Left renal cortex interstitium (tissue), 4 donors: ENCODE measurements at places on chromosomes 2 and 18.

- no peak for DNase-seq
Observed at GRCh38 chr18:63097178-63097577, 222.4 kb downstream of the BCL2 start.

DNA sequence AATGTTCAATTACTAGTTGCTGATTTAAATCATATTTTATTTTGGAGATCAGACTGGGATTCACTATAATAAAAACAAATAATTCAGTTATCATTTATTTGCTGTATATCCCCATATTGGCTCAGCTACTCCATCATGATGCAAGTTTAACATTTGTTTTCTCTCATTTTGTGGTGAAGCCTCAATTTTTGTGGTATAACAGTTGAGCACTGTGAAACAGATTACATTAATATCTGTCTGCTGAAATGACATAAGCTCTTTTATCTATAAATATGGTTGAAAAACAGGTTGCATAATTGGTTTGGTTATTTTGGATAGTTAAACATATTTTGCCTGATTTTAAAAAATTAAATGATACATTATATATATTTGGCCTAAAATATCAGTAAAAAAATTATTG lies 67.7 kb downstream of the DPP4 start:
- no peak for DNase-seq

- DNase-seq = no peak
Observed at GRCh38 chr2:238286551-238286950, 1.9 kb downstream of the PER2 start.

- no peak for DNase-seq
Observed at GRCh38 chr2:9347411-9347881, 75.9 kb downstream of the ITGB1BP1 start.

DNA sequence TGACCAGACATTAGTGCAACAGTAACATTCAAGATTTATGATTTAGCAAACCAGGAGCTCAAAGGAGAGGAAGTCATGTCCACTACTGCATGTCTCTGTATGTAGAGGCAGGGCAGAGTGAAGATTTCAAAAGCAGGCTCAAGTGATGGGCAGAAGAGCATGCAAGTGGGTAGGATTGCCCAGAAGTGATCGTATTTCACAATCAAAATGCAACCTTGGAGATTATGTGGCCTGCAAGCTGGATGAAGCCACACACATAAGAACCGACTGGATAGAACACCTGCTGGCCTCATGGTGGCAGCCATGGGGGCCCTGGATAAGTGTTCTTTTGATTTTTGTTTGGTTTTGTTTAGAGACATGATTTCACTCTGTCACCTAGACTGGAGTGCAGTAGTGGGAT lies 286.8 kb upstream of the RAB12 start:
- DNase-seq = no peak

DNA sequence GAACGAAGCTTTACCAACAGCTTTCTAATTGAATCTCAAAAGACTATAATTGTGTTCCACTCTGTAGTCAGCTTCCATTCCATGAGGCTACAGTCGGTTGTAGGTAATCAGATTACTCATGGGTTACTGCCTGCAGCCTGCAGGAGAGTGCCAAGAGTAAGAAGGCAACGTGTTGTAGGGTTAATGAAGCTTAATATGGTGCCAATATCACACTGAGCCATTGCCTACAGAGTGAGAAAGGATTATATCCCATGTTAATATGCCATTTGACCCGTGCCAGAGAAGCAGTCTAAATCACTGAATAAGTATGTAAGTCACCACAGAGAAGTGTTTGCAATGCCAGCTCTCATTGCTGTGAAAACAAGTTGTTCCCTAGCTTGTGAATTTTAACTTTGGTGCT lies 734.5 kb upstream of the ACVR2A start:
- no peak for DNase-seq

DNA sequence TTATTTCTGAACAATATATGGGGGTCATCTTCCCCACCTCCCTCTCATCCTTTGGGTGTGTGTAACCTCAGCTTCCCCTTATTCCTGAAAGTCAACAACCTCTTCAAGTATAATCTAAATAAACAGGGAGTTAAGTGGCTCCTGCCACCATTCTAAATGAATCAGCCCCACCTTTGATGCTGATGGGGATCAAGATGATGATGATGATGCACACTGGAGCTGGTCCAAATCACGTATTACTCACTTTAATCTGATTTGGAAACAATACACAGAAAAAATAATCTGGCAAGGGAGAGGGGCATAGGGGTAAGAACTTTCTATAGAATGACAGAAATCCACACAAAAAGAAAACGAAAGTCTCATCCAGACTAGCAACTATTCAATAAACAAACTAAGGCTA lies 7.1 kb downstream of the ACVR1 start:
- DNase-seq = no peak

- DNase-seq = no peak
Observed at GRCh38 chr18:31398191-31398590, 21.6 kb downstream of the DSG4 start.

GRCh38 chr2:111972955-111973565 lies 74.7 kb downstream of the MERTK start:
- DNase-seq = no peak

DNA sequence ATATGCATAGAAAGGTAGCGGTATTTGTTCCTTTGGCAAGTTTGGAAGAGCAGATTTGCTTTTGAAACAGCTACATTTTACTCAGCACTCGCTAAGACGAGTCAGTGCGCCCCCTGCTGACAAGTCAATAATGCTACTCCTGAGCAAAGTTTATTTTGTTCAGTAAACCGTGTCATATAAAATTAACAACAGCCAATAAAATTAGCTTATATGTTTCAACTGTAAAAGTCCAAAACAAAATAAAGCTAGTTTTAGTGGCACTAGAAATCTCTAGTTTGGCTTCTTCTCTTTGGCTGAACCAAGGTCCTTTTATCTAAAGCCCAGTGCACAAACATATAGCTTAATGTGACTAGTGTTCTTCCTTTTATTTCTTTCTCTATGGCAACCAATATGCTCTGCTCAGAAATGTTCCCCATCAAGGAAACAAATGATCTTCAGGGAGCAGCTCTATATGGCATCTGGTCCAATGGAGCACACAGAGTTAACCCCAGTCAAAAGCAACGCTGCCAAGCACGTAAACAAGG lies 4.2 kb upstream of the POU3F3 start:
- DNase-seq = no peak
